ENCODE measurements at places on chromosomes 7 and 10.

GRCh38 chr10:69057261-69057950 is 30.5 kb upstream of the SRGN start:
- no peak for DNase-seq

DNA sequence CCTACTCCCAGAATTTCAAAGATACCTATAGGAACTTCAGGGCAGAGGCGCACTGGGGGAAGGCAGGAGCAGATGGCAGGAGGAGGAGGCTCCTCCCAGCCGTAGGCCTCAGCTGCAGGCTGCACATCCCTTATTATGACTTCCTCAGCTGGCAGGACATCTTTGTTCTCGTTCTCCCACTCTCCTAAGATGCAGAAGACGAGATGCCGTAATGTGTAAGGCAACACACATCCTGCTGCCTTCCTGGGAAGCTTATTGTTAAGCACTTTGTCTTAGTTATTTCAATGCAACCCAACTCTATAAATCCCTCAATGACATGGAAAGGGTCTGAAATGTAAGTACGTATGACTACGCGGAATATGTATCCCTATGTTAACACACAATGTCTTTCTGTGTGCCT is 599.8 kb upstream of the MGMT start:
- DNase-seq: no peak

DNA sequence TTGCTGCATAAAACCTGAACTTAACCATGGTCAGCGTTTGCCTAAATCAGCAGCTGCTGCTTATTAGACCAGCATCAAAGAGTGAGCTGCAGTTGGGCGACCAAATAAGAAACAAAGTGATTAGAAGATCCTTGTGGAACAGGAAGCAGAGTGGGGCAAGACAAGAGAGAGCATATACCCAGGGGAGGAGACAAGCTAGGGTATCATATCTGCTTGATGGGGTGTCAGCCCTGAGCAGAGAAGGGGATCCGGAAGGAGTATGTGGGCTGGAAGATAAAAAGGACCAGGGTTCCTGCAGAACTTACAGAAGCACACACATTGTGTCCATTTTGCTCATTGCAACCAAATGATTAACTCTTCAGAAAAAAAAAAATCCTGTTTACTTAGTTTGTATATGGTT is 213.6 kb downstream of the CELF2 start:
- no peak for DNase-seq

- no peak for DNase-seq
Observed at GRCh38 chr10:29227201-29227600, 61.7 kb upstream of the LYZL1 start.

DNA sequence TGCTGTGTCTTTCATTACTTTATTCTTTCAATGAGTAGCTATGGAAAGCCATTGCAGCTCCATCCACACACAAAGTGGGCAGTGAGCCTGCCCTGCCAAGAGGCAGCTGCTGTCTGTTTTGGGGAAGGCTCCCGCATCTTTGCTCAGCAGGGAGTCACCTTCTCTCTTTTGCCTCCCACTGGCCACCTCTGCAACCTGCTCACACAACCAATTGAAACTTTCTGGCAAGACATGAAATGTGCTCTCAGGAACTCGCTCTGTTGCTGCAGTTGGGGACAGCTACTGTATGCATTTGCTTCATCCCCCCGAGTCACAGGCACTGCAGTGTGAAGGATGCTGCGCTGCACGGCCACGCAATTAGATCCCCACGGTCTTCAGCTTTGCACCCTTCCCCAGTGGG is 244.8 kb upstream of the NFE2L3 start:
- no peak for DNase-seq

- DNase-seq: no peak
Observed at GRCh38 chr7:155983176-155983815, 171.0 kb upstream of the SHH start.

GRCh38 chr7:155640629-155641028 is 3.8 kb upstream of the RBM33 start:
- DNase-seq: no peak

DNA sequence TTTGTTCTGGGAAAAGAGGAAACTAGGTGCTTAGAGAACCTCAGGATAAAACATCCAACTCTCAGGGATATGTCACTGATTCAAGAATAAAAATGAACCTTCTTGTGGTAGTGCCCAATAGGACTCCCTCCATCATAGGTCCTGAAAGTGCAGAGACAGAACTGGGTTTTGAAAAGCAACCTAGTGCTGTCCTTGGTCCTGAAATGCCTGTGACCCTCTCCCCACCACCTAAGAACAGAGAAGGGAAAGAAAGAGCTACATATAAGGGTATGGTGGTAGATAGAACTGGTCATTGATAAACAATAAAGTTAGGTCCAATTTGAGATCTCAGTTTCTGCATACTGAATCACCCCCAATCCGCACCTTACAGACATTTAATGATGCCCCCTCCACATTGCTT is 953.3 kb downstream of the XPNPEP1 start:
- DNase-seq: no peak

- no peak for DNase-seq
Observed at GRCh38 chr10:128606055-128606454, 479.8 kb upstream of the MKI67 start.

GRCh38 chr7:30533886-30534285 is 29.3 kb upstream of the GGCT start:
- no peak for DNase-seq

Data from central memory CD4-positive, alpha-beta T cell (primary cell).